ENCODE measurements at places on chromosomes 1 and 21. TPM values are rescaled to one million over a fixed set of nuclear protein-coding genes. Genes with fewer than 3 reads are reported as not detected.

DNA sequence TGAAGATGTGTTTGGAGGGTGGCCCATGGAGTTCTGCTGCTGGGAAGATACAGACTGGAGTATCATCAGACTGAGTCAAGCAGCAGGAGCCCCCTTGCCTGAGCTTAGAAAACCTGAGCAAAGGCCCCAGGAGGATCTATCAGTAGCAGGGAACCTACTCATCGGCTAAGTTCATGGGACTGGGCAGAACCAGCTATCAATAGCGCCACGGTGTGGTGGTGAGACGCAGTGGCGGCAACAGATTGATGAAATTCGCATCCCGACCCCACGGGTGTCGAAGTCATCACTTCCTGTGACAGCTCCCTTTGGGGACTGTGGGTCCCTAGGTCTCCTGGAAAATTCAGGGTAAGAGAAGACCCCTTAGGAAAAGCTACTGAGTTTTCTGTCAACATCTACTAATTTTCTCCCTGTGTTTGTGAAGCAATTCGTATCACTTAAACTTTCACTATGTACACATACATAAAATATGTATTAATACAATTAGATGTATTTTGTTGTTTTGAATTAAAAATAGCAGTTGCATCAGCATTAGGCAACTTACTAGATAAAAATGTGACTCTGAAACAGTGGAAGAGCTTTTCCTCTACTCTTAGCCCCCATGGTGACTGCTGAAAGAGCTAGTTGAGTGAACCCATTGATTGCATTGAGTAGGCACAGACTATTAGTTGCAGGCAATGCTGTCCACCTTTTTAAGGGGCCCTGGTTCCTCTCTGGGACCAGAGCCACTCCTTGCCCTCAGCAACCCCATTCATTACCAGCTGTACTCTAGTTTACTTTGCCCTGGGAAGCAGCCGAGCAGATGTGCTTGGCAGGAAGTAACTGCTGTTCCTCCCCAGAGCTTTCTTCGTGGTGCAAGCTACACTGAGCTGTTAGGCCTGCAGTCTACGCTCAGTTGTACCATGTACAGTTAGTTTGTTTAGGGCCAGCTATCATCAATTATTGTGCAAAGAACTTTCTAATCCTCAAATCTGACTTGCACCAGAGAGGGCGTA lies 7.3 kb upstream of the CACNA1S start:
- DNase-seq: no peak

GRCh38 chr1:58441699-58442098 lies 104.8 kb downstream of the OMA1 start:
- no peak for DNase-seq

GRCh38 chr1:205639567-205639966 lies 7.8 kb upstream of the ELK4 start:
- no peak for DNase-seq

GRCh38 chr1:71047635-71048607 lies at the start of gene PTGER3:
Gene PTGER3 (minus strand): TSS chr1:71047816. CDS start chr1:71047577, 239 bp downstream.
- peak; percentile 61 for DNase-seq

Gene KPRP
- not detected for total RNA-seq

Gene LHX8
- total RNA-seq: 0.21 TPM

Gene VSIG8
- total RNA-seq: not detected

Gene AMPD1
- total RNA-seq: 0.86 TPM
